ENCODE measurements at places on chromosomes 13 and 19.

GRCh38 chr13:48492096-48492440 lies 40.8 kb downstream of the RCBTB2 start:
- no peak for DNase-seq

GRCh38 chr13:31653730-31654129 lies 85.6 kb upstream of the RXFP2 start:
- DNase-seq = no peak

DNA sequence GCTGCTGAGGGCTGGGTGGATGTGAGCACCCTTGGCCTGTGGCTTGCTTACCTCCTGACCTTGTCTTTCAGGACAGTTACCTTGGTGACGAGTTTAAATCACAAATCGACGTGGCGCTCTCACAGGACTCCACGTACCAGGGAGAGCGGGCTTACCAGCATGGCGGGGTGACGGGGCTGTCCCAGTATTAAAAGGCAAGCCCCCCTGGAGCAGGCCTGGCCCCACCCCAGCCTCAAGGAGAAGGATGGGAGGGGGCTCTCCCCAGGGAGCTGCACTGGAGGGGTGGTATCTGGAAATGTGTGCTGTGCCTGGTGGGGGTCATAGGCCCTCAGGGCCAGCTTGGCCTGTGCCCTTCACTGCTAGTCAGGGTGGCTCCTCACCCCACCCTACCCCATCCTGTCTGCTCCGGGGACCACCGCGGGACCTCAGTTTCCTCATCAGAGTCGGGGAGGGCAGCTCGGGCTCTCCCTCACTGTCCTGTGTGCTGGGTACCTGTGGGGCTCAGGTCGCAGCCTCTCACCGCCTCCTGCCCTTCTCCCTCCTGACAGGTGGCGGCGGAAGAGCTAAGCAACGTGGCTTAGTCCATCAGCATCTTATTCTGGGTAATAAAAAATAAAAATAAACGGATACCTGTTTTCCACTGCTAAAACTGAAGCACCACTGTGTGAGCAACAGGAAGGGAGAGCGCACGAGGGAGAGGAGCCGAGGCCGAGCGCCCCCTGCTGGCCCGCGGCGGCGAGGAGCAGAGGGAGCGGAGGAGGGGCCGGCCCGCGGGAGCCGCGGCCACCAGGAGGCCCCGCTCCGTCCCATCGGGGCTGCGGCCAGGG lies 29.8 kb downstream of the CERS1 start:
- no peak for DNase-seq

DNA sequence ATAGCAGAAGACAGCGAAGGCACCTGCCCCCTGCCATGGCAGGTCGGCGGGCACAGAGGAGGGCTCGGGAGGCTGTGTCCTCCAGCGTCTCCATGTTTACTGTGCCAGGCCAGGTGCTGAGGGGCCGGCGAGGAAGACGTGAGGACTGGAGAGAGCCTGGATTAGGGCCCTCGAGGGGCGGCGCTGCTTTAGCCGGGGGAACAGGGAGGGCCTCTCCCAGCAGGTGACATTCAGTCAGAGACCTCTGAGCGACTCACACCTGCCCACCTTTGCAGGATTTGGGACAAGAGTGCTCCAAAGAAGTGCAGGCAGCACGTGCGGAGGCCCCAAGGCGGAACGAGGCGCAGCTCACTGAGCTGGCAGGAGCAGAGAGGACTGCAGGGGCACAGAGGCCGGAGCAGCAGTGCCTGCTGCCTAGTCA lies 17.6 kb downstream of the KDM4B start:
- no peak for DNase-seq

- no peak for DNase-seq
Observed at GRCh38 chr13:30371649-30372265, 50.5 kb upstream of the UBE2L5 start.

GRCh38 chr13:66077132-66077689 lies 1152.9 kb downstream of the PCDH9 start:
- DNase-seq = no peak
